Hypothalamus (tissue), 51 donors: ENCODE measurements at places on chromosomes 1 and 21.
A peak's percentile ranks its signal among the peaks of the same experiment; 100 is the strongest.

GRCh38 chr1:216032284-216032683 lies 391.0 kb downstream of the USH2A start:
- DNase-seq = no peak

GRCh38 chr1:217048104-217048707 lies 325.0 kb upstream of the ESRRG start:
- DNase-seq = no peak

DNA sequence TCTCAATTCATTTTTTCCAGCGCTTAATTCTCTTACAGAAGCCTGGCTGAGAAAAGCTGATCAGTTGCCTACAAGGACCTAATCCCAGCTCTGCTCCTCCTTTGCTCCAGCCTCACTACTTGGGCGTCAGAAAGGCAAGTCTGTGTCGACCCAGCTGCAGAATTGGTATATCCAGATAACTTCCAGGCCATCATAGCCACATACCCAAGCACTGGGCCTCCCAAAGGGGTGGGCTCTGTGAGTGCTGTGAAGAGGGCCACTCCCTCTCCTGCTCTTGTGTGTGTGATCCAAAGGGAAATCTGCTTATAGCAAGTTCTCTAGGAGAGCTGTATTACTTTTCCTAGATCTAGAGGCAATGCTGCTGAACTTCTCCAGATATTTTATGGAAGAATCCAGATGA lies 18.1 kb downstream of the LMOD1 start:
- DNase-seq = no peak

- no peak for DNase-seq
Measured at GRCh38 chr1:1164361-1164700, 9.3 kb upstream of the TTLL10 start.

DNA sequence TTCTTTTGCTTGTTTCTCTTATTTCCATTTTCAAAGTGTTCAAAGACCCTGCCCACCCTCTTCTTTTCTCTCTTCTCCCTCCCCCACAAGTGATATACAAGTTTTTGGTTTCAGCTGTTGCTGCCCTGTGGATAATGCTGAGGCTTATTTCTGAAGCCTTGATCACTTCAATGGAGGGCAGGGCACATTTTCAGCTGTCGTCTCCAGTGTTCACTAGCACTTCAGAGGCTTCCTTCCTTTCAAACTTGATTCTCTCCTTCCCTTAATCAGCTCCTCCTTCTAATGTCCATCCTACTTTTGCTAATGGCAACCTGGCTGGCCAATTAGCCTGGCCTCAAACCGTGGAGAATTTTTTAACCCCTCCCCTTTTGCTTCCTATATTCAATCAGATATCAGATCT lies 435.7 kb upstream of the RUNX1 start:
- no peak for DNase-seq

DNA sequence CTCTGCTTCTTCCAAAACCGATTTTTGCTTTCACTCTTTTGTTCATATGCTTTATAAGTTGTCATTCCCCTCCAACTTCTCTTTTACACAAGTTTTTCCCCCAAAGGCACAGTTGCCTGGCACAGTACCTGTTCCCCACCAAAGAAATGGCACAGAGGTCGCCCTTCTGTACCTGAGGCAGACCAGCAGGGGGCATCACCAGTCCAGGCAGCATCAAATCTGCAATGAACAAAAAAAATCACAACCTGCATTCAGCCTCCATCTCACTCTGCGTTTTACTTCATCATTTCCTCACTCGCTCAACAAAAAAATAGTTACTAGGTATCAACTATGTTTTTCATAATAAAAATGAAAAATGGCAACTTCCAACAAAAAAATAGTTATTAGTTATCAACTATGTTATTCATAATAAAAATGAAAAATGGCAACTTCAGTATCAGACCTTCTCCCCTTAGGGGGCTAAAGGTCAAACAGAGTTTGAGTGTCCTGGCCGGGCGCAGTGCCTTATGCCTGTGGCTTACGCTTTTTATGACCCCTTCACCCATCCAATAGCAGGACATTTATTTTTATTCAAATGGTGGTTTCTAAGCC lies 4.1 kb downstream of the EIF2D start:
- DNase-seq = no peak

DNA sequence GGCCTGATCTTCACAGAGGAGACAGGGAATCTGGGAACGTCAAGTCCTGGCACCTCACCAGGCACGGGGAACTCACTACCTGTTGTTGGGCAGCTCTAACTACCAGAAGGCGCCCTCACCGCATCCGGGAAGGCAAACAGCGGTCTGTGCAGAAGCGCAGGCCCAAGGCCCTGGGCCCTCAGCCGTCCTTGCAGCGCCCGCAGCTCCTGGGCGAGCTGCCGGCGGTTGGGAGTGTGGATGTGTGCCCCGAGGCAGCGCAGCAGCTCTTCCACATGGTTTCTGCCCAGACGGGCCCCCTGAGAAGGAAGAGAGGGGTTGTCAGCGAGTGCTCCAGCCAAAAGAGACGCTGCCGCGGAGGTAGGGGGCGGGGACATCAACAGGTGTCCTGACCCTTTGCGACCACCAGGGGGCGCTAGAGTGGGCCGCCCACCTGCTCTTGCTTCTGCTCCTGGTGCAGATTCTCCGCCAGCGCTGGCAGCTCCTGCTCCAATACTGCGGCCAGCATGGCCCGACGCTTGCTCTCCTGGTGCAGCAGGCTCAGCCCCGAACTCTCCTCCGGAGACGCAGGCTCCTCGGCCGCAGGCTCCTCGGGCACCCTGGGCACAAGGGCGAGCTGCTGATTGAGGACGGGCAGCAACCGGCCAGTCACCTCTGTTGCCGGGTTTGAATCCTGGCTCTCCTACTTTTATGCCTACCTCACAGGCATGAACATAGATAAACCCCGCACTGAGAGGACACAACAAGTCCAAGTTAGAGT lies 9.3 kb downstream of the MAP3K6 start:
- DNase-seq = peak; percentile 48
